ENCODE measurements at places on chromosomes 16 and 17.
A peak's percentile ranks its signal among the peaks of the same experiment; 100 is the strongest.

DNA sequence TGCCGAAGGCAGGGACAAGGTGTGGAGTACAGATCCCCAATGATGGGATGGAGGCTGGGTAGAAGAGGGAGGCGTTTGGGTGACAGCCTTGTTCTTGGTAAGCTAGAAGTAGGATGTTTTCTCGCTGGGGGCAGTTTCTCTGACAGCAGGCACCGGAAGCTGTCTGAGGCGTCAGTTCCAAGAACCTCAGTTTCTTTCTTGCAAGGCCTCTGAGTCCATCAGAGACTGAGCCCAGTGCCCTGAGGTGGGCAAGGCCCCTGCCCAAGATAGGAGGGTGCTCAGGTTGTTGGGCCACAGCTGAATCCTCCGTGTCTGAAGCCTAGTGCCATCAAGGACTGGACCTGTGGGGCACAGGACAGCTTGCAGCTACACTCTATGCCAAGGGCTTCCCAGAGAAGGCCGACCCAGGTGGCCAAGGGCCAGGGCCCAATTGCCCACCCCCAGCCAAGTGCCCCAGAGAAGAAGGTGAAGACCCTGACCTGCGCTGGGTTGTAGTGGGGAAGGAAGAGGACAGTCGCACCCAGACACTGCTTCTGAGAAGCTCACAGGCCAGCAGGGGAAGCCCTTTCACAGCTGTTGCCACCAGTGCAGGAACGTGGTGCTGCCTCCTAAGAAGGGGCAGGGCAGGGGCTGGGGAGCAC lies 13.1 kb downstream of the CYB5D2 start:
- DNase-seq, result no peak

DNA sequence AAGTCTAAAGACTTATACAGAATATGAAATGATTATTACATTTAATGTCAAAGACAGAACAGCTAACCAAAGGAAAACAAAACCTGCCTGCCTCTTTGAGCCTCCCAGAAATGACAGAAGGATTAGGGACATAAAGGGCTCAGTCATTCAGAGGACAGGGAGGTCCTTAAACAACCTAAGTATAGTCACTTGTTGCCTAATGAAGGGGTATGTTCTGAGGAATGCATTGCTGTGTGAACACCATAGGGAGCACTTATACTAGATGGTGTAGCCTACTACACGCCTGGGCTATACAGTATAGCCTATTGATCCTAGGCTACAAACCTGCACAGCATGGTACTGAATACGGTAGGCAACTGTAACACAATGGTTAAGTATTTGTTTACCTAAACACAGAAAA lies 106.4 kb downstream of the PARN start:
- no peak for DNase-seq

- DNase-seq, result no peak
Measured at GRCh38 chr16:65698791-65699321, 577.0 kb upstream of the CDH11 start.

GRCh38 chr16:38941-39892 lies 14.2 kb downstream of the POLR3K start:
- DNase-seq, result no peak

- DNase-seq, result no peak
Measured at GRCh38 chr17:19305256-19305655, 57.3 kb downstream of the B9D1 start.

DNA sequence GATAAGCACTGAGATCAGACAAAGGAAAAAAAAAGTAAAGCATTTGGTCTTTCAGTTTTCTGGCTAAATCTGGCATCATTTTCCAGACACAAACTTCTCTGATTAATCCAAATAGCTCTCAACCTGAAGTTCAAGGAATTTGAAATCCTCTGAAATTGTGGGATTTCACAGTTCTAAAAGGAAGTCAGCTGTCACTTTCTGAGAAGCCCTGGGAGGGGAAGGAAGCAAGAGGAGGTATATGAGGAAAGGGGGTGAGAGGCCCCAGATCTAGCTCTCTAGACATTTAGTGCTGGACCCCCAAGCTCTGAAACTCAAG lies 17.5 kb upstream of the HOXB9 start:
- no peak for DNase-seq

DNA sequence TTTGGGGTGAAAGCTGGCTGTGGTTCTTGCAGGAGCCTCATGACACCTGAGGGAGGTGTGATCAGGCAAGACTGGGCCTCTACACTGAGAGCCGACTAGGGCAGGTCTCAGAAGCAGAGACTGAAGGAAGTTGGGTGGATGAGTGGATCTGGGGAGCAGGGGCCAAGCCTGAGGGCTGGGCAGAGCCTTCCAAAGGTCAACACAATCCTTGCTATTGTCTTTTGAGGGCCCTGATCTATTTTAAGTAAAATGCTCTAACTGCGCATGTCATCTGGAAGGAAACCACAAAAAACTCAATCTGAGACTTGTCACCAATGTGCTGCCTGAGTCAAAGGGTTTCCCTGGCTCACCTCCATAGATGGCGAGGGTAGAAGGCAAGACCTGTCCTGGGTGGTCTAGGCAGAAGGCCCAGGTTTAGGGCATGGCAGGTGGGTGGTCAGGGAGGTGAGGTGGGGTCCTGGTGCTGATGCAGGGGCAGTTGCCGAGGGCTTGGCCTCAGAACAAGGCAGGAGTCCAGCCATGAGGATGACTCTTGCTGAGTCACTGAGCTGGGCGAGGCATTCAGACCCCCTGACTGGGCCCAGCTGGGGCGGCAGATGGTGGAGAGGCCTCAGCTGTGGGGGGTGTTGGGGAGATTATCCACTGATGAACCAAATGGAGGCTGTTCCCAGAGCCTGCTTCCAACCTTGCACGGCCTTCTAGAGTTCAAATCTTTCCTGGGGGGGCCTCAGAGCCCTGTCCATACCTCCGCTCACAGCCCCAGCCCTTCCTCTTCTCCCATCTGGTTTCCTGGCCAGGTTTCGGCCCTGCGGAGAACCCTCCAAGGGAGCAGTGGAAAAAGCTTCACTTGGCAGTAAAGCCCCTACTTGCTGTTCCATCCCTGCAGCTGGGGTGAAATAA lies 5.1 kb downstream of the MVP start:
- peak; percentile 60 for DNase-seq

GRCh38 chr17:29407856-29408255 lies 17.7 kb downstream of the TAOK1 start:
- DNase-seq, result no peak

DNA sequence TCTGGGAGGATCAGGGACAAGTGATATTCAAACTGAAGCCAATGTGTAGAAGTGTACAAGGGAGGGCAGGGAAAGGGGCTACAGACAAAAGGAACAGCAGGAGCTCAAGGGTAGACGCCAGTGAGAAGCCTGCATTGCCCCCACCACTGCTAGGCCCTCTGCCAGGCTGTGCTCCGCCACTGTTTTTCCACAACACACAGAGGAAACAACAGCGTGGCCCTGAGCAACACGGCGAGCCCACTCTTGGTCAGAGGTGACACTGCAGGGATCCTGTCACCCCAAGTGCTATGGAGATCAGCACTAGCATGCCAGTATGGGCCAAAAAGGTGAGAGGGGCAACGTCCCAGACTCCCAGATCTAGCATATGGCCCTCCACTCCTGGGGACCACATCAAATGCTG lies 23.4 kb downstream of the MYO18A start:
- no peak for DNase-seq

GRCh38 chr17:64551461-64551860 lies 44.7 kb downstream of the CEP95 start:
- no peak for DNase-seq

DNA sequence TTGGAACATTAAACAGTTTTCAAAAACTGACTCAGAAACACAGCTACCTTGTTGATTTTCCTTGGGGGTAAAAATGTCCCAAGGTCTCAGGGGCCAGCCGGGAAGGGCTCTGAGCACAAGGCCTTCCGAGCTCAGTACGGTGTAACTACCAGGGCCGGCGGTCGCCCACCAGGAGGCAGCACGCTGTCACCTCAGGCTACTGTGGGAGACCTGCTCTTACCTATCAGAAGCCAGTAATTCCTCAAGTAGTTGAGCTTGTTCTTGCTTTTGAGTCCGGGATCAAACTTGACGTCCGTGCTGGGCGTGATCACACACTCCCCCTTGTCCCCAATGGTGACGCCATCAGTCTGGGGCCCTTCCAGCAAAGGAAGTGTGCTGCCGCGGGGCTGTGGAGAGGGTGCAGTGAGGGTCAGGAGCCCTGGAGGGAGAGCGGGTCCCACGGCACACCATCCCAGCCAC lies 43.4 kb upstream of the ICAM2 start:
- DNase-seq, result no peak

DNA sequence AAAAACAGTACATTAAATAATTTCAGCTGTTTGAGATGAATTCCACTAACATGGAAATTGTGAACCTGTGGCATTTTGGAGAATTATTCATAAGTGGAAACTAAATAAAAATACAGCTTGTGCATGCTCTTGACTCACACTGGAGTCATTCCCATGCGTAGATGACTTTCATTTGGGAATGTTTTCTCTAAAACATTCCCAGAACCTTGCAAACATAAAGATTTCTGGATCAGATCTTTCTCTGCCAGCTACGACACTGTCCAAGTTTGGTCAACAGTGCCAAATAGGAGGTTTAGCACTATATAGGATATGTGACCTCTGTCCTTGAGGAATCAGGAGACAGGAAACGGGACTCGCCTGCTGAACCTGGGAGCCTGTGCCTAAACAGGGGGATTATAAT lies 400.9 kb downstream of the SLC39A11 start:
- peak; percentile 13 for DNase-seq

DNA sequence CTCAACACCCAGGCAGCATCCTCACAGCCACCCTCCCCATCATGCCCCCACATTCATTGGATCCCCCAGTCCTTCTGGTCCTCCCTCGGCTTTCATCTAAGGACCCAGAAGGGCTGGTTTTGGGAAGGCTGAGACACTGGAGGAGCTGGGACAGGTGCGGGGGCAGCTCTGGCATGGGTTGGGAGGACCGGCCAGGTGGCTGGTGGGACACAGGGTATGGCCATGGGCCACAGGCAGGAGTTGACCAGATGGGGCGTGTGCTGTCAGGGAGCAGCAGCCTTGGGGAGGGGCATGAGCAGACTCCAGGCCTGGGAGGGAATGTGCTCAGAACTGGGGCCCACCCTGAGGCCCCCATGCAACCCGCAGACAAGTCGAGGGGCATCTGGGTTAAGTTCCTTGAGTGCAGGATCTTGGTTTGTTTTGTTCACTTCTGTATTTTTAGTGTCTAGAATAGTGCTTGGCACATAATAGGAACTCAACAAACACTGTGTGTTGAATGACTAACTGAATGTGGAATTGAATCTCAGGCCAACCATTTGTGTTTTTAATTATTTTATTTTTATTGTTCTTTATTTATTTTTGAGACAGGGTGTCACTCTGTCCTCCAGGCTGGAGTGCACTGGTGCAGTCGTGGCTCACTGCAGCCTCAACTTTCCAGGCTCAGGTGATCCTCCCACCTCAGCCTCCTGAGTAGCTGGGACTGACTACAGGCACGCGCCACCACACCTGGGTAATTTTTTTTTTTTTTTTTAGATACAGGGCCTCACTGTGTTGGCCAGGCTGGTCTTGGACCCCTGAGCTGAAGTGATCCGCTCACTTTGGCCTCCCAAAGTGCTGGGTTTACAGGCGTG lies 5.6 kb downstream of the P2RX1 start:
- DNase-seq, result no peak

DNA sequence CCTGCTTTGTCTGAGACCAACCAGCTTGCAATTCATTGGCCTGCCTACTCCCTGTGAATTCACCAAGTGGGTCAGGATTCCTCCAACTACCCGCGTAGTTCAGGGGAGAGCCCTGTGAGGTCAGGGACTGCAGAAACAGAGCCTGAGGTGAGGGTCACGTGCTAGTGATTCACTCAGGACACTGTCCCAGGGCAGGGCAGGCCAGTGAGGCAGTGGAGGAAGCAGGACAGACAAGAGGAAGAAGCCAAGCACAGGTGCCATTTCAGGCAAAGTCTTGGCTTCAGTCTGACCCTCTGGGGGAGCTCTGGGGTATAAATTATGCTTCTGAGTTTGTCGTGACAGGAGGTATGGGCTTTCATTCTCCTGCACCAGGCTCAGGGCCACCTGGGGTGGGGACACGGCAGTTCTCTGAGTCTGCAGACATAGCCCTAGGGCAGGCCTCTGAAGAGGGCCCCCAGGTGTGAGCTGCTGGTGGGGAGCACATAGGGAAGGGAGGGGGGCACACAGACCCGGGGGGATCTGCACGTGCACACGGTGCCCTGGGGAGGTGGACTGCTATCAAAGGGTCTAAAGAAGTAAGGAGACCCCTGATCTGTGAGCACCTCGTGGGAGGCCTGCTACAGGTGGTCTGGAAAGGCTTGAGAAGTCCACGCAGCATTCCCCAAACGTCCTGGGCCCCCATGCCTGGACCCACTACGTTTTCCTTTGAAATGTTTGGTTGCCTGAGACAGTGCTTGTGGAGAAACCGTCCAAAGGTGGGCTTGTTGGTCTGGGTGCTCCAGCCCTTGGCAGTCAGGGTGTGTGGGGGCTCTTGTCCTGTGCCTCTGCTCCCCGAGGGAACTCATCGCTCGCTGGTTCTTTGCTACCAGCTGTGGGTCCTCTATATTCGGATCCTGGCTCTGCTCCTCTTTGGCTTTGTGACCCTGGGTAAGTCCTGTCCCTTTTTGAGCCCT lies 46.4 kb downstream of the NKD1 start:
- no peak for DNase-seq

DNA sequence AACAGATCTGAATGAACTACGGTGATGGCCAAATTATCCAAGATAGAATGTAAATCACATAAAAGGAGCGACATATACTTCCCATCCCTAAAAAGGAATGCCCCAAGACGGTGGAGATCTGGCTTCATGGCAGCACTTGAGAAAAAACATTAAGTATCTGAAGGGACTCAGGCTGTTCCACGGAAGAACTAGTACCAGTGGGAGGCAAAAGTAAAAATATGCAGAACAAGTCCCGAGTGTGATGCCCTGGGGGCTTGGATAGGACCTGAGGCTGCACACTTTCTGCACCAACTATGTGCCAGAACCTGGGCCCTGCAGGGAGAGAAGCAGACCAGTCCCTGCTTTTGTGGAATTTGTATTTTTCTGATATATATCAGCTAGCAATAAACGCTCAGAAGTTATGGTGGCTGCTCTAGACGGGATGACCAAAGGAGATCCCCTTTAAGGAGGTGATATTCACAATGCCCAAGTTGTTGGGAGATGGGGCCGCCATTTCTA lies 539 bp upstream of the CKLF start:
- no peak for DNase-seq

DNA sequence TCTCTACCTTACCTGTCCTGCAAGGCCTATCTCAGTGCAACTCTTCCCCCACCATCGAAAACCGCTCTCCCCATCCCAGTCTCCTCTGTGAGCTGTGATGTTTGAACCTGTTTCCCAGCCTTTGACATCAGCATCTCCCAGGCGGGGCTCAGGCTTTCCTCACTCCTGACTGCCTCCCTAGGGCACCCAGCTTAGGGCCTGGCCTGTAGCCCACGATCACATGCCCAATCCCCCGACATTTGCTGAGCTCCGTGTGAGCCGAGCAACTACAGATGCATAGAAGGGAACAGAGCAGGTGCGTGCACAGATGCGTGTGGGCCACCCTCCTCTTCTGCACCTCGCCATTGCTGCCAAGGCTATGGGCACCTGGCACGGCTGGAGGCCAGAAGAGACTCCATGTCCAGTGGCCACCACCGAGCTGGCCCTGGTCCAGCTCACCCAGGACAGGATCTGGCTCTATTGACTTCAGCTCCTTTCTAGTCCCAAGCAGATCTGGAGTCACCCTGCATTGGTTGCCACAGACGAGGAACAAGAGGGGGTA lies 35.5 kb upstream of the CMIP start:
- no peak for DNase-seq

Measured in T1000 (cell line).